Naive B cell (primary cell): ENCODE measurements at places on chromosomes 13 and 19.

GRCh38 chr13:109968876-109969577, 182.6 kb upstream of the IRS2 start:
- no peak for DNase-seq

DNA sequence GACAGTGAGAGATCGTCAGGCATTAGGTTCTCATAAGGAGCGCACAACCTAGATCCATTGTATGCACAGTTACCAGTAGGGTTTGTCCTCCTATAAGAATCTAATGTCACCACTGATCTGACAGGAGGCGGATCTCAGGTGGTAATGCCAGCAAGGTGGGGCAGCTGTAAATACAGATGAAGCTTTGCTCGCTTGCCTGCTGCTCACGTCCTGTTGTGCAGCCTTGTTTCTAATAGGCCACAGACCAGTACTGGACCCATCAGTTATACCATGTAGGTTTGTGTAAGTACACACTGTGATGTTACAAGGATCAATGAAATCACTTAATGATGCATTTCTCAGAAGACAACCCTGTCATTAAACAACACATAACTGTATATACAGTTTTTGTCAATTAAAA, 23.5 kb downstream of the VWA8 start:
- no peak for DNase-seq

GRCh38 chr13:95800436-95800835, 123.5 kb downstream of the DNAJC3 start:
- no peak for DNase-seq

DNA sequence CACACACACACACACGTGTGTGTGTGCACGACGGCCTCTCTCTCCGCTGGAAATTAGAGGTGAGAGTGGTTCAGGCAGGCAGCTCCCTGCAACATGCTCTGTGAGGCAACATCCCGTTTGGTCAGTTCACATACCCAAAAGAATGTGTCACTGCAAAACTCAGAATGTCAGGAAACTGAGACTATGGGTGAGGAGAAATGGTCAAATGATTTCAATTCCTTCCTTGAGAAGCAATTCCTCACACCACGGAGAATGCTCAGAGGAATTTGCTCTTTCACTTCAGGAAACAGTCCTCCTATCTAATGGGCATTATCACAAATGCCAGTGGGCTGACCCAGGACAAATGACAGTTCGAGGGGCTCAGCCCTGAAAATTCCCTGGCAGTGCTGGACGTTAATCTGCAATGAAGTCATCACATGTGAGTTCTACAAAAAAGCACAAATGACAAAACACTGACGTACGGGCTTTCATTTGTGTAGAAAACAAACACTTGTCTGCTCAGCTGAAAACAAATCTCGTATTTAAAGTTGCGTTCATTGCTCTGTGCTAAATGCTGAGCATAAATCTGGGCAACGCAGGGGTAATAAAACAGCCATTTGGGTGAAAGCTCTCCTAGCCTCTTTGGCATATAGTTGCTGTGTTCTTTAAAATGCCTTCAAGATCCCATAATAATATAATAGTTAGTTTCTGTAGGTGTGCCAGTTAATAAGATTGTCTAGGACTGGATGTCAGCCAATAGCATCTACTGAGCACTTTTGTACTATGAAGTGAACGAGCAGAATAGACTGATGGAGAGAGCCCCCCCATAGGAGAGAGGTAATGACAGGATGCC, 18.6 kb upstream of the LATS2 start:
- DNase-seq: no peak

- no peak for DNase-seq
Observed at GRCh38 chr13:71785361-71785760, 81.6 kb downstream of the DACH1 start.
